ENCODE measurements at places on chromosomes 11 and 22.

- DNase-seq, result no peak
Measured at GRCh38 chr11:75496305-75496752, 29.4 kb downstream of the GDPD5 start.

DNA sequence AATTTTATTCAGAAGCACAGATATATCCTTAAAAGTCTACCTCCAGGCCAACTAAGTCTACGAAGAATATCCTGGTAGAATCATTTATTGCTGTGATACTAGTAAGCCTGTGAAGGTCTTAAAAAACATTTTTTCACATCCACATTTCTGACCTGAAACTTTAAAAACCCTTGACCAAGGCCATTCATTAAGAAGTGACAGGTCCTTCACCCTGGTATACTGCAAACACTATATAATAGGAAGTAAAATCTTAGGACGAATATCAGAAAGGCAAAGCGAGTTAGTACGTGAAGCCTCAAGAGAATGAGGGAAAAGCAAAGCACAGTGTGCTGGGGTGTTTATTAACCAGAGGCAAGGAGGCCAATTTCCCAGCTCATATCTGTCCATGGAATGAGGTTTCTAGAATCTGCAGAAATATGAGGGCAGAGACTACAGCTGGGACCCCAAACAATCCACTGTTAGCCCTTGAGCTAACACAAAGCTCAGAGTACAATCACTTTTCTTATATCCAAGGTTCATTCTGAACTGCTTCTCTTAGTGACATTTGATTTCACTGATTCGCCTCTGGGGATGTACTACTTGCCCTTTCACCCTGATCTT, 71.0 kb downstream of the AMBRA1 start:
- DNase-seq, result no peak

- no peak for DNase-seq
Measured at GRCh38 chr11:41872426-41872825, 413.0 kb upstream of the LRRC4C start.

- no peak for DNase-seq
Measured at GRCh38 chr22:26689513-26690301, 32.3 kb downstream of the MIAT start.

DNA sequence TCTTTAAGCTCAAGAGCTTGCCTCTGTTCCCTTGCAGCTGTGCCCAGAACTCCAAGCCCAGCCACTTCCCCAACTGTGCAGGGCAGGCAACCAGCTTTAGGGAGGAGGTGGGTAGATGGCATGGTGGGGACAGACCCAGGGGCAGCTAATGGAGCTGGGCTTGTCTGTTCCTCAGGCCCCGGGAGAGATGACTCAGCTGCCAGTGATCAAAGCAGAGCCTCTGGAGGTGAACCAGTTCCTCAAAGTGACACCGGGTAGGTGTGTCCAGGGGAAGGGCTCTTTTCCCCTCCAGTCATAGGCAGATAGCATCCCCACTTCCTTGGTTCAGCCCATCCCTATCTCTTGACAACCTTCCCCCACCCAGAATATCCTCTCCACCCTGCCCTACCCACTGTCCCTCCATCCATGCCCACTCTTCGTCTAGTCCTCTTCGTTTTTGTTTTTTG, 32.4 kb downstream of the CREB3L1 start:
- DNase-seq, result peak; percentile 51

DNA sequence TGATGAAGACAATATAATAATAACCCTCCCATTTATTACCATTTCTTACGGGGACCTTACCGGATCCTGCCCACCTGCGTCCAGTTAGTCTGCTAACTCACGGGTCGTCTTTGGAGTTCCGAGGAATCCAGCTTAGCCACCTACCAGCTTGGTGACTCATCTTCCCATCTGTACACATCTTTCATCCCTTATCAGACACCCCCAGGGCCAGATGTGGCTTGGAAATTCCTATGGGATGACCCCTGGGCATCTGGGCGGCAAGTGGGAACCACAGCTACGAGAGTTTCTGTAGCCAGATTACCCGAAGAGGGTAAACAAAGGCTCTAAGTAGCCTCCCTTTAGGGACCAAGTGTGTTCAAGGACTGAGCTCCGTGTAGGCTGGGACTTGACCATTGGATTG, 12.8 kb upstream of the PRR5 start:
- DNase-seq, result no peak

DNA sequence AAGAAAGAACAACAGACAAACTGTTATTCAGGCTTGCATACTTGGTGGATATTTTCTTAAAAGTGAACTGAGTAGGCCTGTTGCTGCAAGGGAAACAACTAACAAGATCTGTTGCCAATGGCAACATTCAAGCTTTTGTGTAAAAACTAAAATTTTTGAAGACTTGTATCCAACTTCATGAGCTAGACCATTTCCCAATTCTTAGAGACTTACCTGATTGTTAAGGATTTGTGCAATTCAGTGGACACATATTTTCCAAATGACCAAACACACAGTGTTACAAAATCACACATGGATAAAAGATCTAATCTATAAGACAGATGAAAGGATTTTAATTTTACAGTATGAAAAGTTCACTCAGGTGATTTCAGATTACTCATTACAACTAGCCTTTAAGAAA, 564.1 kb downstream of the CNTN5 start:
- no peak for DNase-seq

GRCh38 chr22:19766511-19767426, 6.2 kb downstream of the TBX1 start:
- no peak for DNase-seq

DNA sequence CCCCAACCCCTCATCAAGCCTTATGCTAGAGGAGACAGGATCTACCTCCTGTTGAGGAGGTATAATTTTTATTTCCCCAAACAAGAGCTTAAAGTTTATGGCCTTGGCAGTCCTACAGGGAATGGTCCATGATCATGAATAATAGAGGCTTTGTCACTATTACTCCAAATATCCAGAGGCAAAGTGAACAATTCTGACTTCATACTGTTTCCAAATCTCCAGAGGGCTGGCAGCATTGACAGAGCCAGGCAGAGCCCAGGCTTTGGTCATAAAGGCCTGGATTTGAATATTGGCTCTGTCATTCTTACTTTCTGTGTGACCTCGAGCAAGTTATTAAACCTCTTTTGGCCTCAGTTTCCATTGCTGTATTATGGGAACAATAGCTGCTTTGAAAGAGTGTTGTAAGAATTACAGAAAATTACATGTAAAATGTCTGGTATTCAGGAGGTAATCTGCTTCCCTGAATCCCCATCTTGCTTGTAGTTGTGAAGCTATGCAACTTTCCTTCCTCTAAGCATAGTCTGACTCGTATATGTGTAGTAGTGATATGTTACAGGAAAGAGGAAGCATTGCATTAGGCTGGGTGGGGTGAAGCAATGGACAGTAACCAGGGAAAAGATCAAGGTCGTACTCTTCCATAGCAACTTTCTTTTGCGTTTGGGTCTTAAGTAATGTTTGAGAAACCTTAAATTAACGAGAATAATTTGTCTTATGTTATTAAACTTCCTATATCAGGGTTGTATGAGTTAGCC, 88.8 kb downstream of the CD44 start:
- no peak for DNase-seq

- no peak for DNase-seq
Measured at GRCh38 chr11:43941257-43941994, 1.0 kb upstream of the C11orf96 start.

GRCh38 chr11:2481253-2481652, 36.4 kb downstream of the KCNQ1 start:
- no peak for DNase-seq

- no peak for DNase-seq
Measured at GRCh38 chr22:49042877-49043859, 784.5 kb downstream of the BRD1 start.

DNA sequence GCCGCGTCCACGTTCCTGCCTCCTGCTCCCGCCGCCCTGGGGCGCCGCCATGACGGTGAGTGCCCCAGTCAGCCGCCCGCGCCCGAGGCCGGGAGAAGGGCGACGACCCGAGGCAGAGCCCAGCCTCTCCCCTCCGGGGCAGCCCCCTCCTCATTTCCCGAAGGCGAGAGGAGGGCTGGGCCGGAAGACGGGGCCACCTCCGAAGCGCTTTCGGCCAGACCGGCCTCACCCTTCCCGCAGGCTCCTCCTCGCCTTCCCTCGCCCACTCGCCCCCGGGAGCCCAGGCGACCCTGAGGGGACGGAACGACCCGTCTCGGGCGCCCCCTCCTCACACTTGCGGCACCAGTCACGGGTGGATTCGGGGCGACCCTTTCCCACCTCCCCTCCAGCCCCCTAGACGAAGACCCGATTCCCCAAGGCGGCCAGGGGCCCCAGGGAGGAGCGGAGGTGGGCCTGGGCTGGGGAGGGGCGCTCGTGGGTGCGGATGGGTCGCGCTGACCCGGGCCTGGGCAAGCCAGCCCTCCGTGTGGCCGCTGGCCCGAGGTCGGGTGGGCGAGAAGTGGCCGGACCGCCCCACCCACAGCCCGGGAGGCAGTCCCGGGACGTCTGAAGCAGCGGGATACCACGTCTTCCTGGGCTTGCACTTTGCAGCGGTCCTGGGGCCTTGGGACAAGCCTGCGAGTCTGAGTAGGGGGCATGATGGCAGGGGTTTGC, 49.7 kb downstream of the TRIOBP start:
- peak; percentile 43 for DNase-seq

DNA sequence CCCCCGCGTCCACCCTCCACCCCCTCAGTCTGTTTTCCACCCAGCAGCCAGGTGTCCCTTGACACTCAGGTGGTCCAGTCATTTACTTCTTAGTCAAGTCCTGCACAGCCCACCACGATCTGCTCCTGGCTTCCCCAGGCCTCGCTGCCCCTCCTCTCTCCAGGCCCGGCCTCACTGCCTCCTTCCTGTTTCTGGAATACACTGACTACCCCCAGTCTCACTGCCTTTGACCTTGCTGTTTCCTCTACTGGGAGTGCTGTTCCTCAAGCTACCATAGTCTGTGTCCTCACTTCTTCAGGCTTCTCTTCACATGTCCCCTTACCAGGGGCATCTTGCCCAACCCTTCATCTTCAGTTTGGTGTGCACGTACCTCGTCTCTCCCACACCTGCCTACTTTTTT, 7.4 kb downstream of the MCM5 start:
- DNase-seq, result no peak

DNA sequence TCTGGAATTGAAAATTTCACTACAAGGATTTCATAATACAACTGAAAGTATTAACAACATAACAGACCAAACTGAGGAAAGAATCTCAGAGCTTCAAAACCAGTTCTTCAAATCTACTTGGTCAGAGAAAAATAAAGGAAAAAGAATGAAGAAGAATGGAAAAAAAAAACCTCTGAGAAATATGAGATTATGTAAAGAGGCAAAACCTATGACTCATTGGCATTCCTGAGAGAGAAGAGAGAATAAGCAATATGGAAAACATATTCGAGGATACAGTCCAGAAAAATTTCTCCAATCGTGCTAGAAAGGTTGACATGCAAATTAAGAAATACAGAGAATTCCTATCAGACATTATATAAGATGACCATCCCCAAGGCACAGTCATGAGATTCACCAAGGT, 23.4 kb upstream of the GPR83 start:
- DNase-seq, result no peak

DNA sequence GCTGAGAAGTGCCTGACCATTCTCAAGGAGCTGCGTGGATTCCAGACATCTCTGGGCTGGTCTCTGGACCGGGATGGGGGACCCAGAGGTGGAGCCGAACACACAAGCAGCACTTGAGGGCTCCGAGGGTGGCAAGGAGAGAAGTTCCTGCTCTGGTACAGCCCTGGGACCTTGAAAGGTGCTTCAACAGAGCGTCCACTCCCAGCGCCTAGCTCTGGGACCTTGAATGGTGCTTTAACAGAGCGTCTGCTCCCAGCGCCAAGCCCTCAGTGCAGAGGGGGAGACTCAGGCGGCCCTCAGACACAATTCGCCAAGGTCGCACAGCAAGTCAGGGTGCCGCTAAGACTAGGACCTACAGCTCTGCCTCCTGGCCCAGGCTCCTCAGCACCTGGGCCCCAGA, 10.6 kb upstream of the NPAS4 start:
- DNase-seq, result no peak

- peak; percentile 58 for DNase-seq
Measured at GRCh38 chr22:27318516-27318915, 483.0 kb downstream of the MN1 start.

DNA sequence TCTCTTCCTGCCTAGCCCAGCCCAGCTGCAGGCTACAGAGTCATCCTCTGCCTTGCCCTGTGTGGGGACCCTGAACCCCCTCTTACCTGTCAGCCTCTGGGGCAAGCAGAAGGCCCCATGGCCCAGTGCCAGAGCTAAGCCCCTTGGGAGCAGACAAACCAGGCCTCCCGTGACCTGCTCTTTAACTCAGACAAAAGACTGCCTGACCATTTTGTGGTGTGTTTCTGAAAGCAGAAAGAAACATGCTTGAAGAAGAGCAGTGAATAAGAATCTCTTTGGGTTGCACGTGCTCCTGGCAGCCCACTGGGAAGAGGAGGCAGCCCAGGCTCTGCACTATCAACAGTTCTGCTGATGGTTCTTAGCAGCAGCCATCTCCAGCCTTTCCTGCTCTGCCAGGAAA, 118.6 kb downstream of the GRIK4 start:
- DNase-seq, result no peak

DNA sequence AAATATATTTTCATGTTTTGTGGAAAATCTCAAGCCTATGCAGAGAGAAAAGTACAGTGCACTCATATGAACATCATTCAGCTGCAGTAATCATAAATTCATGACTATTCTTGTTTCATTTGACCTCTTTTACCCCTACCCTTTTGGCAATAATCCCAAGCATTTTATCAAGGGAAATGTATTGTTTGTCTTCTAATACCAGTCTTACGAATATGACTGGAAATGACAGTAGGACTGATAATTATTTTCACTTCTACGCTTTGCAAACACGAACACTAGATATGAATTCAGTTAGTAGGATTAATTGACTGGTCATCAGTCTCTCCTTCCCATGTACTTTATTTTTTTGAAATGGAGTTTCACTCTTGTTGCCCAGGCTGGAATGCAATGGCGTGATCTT, 90.3 kb downstream of the MTMR3 start:
- DNase-seq, result no peak

DNA sequence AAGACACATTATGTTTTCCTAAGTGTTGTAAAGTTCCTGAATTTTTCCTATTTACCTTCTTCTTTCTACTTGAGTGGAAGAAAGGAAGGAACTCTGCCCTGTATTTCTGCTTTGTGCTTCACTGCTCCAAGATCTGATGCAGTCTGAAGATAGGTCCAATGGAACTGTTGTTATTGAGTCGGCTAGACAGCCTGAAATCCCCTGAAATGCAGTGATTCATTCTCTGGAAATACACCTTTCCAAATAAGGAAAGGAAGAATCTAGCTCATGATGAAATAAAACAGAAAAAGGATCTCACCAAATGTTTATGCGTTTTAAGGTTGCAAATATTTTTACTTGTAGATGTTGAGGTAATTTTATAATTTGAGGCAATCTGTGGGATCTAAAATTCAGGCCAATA, 322.8 kb downstream of the GUCY1A2 start:
- peak; percentile 56 for DNase-seq

Measured in Caki2 (cell line).